ENCODE measurements at places on chromosomes 2 and 18.

DNA sequence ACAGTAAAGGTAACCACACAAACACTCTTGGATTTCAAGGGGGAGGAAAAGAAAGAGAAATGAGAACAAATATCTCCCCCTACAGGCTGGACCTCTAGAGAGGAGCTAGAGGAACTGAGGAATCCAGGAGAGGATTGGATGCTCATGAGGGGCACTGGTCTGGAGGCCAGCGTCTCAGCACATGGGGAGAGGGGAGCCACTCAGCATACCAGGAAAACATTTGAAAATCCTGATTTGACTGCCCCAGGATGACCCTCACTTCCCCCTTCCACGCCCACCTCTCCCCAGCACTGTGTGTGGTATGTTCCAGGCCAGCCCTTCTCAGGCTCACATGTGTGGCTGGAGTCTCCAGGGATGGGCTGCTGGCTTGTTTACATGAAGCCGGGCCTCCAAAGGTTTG is 396.8 kb upstream of the ID2 start:
- no peak for DNase-seq

DNA sequence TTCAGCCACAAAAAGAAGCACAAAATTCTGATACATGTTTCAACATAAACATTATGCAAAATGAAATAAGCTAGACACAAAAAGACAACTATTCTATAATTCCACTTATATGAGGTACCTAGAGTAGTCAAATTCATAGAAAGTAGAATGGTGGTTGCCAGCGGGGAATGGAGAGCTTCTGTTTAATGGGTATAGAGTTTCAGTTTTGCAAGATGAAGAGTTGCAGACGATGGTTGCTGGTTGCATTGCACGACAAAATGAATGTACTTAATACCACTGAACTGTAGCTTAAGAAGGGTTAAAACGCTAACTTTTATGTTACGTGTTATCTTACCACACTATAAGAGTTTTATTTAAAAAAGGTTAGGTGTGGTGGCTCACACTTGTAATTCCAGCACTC is 13.5 kb downstream of the YWHAQ start:
- DNase-seq = no peak

DNA sequence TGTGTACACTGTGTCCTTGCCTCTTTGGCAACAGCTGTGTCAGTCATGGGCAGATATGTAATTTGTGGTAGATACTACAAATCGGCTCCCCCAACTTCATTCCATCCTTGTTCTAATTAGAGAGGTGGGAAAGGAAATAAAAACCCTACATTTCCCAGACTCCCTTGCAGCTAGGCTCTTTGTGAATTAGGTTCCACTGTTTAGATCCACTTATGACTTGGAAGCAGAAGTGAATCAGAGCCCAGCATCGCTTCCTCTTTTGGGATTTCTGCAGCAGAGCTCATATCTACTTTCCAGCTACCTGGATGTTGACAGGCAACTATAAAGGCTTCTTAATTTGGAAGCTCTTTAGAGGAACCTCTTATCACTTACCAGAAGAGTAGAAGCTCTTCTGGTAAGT is 34.1 kb upstream of the NARS1 start:
- no peak for DNase-seq

DNA sequence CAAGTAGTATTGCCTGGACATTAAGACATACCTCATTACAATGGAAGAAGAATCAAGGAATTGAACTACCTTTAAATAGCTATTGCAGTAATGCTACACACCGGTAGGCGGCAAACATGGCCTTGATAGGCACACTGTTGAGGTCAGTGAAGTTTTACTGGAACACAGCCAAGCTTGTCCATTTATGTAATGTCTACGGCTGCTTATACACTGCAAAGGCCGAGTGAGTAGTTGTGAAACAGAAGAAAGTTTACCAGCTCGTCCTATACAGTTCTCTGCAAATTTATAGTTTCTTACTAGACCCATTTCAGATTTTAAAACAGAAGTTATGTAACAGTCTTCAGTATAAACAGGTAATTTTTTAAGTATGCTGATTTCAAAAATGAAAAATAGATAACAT is 38.8 kb downstream of the PPP4R1 start:
- DNase-seq = no peak

- no peak for DNase-seq
These were observed 479.2 kb downstream of the RIT2 start for GRCh38 chr18:42636309-42636708.

GRCh38 chr2:48527226-48527885 is 2.6 kb upstream of the STON1 start:
- no peak for DNase-seq

DNA sequence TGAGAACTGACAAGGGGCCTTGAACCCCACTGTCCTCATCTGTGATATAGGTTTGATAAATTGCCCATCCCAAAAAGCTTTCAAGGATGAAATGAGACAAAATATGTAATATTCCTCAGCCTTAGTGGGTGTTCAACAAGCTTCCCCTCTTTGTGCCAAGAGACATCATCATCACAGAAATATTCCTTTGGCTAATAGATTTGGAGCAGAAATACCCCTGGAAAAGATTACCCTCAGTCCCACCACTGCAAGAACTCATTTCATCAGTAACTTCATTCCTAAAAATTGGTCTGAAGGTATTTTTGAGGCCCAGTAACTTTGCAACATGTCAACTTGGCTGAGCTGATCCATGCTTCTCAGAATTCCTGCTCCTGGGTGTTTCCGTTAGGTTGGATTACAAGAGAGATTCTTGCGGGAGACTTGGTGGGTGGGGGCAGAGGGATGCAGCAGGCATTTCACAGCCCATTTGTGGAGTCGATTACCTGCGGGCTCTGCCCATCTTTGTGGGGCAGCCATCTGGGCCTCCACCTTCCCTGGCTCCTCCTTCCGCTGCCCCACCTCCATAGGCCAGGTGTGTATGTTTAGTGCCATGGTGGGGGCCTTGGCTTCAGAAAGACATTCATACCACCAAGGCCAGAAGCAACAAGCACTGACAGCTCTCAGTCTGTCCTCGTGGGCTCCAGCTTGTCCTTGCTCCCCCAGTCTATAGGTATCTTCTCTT is 263.9 kb downstream of the GLI2 start:
- DNase-seq = no peak

DNA sequence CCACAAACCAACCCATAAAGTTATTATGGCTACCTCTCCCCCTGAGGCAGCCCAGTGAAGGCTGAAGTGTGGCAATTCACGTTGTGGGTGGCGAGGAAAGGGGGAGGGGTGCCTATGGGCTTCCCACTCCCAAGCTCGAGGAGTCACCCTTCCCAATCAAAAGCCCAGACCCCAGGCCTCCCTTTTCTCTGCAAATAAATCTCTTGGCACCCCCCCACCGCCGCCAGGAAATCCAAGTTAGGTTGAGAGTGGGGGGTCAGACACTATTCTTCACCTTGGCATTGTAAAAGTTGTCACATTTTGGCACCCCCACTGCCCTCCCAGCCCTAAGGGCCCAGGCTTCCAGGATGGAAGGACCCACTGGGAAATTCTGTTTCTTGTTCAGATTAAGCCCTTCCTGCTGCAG is 6.9 kb downstream of the ANKRD53 start:
- no peak for DNase-seq

Data from stimulated activated CD4-positive, alpha-beta T cell treated with anti-CD3 and anti-CD28 coated beads, Interleukin-1b, Interleukin-23, amount 100 ng/mL, for 24 hours (primary cell).